CD4-positive, alpha-beta T cell treated with Interleukin-6 for 4 hours (primary cell): ENCODE measurements at places on chromosomes 12 and 14.
A peak's percentile ranks its signal among the peaks of the same experiment; 100 is the strongest.

GRCh38 chr12:55142669-55143565 lies 16.7 kb downstream of the OR9K2 start:
- DNase-seq, result peak; percentile 60

DNA sequence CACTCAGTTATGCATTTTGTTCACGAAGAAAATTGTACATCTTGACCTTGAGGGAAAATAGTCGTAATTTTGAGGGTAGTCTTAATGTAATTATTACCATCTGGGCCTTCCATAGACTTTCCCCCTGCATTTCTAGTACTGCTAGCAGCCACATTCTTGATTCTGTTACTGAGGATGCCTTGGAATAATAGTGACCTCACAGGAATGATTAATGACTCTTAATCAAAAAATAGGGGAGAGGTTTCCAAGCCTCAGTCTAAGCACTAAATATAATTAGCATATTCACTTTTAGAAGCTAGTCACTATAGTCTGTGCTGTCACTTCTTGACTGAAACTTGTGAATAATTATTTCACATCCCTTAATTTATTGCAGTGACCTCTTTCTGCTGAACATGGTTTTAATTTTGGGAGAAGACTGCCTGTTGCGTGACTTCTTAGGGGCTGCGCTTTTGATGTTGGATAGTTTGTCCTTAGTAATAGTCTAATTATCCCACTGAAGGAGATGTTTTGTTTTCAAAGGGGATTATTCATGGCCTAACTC lies 400.5 kb downstream of the ADAMTS20 start:
- DNase-seq, result no peak

DNA sequence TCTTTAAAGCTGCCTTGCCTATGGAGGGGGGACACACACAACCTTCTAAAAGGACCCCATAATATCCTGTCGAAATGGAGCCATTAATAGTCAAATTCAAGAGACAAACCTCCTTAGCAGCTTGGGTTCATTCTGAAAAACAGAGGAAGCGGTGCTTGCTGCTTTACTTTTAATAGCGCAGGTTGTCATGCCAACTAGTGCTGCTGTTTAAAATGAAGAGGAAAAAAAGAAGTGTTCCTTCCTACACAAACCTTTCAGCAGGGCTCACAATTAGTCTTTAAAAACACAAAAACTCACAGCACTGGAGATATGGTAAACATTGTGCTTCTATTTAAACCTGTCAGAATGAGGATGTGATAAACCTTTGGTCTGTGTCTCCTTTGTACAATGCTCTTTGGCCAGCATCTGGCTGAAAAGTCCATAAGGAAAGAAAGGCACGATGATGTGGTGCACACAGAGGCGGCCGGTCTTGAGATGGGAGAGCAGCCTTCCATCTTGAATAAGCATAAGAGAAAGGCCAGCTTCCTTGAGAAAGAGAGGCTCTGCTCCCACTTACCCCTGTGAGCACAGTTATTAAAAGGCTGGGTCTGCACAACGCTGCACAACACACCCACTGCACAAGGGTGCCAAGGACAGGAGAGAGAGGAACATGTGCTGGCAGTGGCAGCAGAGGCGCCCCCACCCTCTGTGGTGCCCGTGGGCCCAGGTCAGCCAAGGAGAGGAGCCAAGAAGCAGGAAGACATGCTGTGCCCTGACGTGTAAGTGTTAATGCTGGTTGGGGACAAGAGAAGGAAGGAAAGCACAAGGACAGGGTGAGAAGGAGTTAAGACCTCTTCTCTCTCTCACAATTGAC lies 144.6 kb downstream of the TTC7B start:
- no peak for DNase-seq

DNA sequence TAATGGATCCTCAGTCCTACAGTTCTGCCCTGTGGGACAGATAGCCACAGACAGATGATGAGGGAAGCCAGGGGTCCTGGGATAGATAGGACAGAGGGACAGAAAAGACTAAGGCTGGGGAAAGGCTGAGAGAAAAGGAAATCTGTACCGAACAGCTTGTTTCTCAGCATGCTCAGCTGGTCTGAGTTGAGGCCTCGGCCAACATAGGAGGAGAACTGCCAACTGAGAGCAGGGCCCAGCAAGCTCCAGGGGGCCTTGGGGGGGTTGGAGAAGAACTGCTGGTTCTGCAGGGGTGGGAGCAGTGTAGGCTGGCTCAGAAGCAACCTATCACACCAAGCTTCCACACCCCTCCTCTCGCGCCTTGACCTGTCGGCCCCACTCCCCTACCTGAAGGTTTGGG lies 10.1 kb downstream of the IL23A start:
- no peak for DNase-seq

DNA sequence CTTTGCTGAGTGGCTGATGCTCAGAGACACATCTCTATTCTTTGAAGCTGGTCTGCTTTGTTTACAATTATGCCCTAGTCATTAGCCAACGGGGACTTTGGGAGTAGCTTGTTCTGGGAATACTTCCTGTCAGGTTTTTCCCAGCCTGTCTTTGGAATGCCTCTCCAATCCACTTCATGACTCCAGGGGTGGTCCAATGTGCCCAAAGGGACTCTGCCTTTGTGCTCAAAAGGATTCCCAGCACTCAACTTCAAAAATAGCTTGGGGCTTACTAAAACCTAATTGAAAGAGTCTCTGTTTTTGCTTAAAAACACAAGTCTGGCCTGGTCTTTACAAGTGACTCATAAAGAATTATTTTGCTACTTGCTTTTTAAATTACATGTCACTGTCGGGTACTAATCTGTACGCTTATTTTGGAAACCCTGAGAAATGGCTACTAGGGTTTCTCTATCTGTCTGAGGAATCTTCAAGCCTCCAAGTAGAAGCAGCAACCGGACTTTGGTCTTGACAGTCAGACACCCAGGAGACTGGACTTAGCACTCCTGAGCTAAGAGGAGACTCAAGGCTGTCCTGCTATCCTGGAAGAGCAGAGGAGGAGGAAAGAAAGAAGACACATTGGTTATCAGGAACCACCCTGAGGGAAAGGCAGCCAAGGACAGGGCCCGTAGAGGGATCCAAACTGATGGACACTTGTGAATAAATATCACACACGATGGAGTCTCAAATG lies 20.7 kb downstream of the PHLDA1 start:
- DNase-seq, result no peak

GRCh38 chr12:4909734-4910501 lies at the start of gene KCNA1:
KCNA1 (plus strand) TSS chr12:4909905; CDS start chr12:4911379, 1,474 bp downstream.
- no peak for DNase-seq

GRCh38 chr12:56679883-56680575 lies 8.1 kb downstream of the PTGES3 start:
- DNase-seq, result no peak

- no peak for DNase-seq
Observed at GRCh38 chr14:92759300-92759678, 10.9 kb upstream of the LGMN start.

GRCh38 chr14:90213099-90213748 lies 43.1 kb upstream of the PSMC1 start:
- no peak for DNase-seq

GRCh38 chr14:96030108-96030760 lies 8.9 kb upstream of the C14orf132 start:
- no peak for DNase-seq
